ENCODE measurements at places on chromosomes 5 and 9.

GRCh38 chr5:108727236-108727650 lies 20.5 kb upstream of the FER start:
- DNase-seq: no peak

DNA sequence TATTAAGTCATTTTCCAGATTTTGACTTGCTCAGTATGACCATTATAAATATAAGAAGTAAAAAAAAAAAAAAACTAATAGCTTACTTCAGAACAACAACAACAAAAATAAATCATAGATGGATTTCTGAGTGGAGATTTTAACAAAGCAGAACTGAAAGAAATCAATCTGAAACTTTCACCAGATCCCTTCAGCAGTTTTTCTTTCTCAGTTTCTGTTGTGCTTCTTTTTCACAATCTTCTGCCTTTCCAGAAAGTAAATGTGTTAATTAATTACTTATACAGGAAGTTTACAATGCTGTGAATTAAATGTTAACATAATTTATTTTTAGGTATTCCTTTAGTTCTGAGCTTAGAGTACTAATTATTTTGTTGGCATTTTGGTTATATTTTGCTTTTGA lies 73.5 kb downstream of the CHSY3 start:
- no peak for DNase-seq

GRCh38 chr5:61055434-61056006 lies 106.7 kb downstream of the SMIM15 start:
- DNase-seq: no peak

DNA sequence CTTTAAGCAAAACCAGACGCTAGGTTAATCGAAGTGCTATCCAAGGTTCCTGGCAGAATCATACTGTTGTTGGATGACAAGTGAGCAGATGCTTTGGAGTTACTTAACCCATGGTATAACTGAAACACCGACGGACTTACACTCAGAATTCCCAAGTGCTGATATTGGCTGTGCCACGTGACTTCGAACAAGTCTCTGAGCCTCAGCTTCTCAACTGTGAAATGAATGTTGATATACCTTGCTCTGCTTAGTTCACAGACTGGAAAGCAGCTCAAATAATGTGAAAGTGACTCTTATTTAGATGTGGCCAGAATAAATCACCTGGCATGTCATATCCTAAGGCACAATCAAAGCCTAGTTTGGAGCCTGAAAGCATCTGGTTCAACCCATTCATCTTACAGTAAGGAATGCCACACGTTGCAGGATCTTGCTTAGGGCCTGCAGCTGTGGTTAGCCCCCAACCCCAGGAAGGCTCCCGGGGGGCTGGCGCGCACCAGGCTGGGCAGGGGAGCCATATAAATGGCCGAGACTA lies 759 bp downstream of the GEMIN5 start:
- DNase-seq: no peak

DNA sequence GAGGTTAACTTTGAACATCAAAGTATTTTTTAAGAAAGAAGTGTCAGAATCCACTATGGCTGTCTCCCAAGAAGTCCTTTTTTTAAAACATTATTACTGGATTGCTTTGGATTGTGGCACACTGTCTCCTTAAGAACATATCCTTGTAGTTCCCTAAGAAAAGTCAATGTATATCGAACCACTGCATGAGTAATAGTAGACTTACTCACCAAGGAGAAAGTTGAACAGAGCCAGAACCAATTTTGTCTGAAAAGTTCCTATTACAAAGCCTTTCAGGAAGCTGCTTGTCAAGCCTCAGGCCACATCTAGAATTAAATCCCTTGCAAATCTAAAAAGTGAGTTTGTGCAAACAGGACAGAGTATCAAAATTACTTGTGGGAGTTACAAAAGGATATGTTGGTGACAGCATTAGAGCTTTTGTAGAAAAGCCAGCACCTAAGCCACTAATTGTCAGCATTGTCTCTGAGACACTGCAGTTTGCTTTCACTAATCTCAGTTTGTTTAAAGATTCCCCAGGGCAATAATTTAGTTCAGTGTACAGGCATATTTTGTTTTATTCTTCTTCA lies 195.4 kb downstream of the MPDZ start:
- DNase-seq: no peak

GRCh38 chr5:128253880-128254279 lies 170.3 kb downstream of the SLC12A2 start:
- no peak for DNase-seq

- DNase-seq: no peak
Measured at GRCh38 chr9:69805962-69806515, 14.6 kb upstream of the CFAP95 start.

DNA sequence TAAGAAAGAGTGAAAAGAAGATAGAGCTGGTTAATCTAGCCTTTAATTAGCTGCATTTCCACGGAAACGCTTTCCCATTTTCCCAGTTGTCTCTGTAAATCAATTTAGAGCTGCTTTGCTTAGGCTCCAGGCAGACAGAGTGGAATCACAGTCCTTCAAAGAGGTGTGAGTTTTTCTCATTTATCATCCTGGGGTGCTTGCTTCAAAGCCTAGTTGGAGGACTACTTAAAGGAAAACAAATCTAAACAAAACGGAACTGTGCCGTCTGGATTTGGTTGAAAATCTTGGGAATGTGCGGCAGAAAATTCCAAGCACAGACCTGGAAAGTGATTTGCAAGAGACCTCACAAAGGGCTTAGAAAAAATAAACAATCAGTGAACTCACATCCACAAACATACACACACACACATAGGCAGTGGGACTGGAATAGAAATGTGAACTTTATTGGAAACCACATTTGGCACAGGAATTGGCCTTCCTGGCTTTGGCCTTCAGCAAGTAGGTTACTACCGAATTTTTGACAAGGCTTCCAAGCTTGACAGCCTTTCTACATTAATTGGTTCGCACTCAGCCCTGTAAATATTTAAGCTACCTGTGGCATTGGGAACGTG lies 235.2 kb upstream of the SLC24A2 start:
- DNase-seq: no peak

DNA sequence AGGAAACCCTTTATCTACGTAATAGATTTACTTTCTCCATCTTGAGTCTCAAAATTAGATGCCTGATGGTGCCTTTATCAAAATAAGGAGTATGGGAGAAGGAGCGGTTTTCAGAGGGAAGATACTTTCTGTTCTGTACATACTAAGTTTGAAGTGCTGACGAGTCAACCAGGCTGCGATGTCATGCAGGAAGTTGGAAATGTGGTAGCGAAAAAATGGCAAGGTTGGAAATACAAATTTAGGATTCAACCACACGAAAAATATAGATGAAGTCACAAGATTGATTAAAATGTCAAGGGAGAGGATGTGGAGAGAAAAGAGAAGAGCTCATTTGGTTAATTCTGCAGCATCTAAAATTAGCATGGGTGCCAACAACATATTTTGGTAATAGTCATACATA lies 129.5 kb downstream of the FOXD1 start:
- DNase-seq: no peak

- no peak for DNase-seq
Measured at GRCh38 chr9:94649100-94649819, 9.9 kb upstream of the FBP1 start.

DNA sequence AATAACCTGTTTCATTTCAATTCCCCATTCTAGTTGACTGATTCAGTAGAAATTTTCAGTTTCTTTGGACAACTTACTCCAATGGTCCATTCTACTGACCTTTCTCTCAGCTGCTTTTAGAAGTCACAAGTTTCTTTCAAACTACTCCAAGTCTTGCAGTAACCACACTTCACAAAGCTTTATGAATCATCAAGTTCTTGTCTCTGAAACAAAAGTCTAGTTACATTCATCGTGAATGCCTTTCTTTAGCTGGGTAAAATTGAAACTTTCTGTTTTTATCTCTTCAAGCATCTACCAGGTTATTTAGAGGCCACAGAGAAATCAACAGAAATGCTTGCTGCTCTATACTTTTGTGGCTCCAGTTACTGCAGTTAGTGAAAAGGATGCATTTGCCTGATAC lies 405.4 kb downstream of the TMEM232 start:
- DNase-seq: no peak

DNA sequence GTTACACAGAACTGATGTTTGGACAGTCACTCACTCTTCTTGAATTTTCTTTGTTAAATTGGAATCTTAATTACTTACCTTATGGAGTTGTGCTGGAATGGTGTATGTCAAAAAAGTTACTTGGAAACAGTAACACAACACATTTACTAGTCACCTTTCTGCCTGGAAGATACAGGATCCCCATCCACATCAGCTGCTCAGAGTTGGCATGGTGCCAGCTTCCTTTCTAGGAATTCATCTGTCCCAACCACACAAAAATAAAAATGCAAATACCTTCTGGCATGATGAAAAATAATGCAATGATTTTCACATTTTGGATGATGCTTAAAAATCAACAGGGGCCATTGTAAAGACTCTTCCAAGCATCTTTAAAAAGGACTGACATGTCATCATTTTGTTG lies 341.5 kb downstream of the TMEM38B start:
- no peak for DNase-seq

- no peak for DNase-seq
Measured at GRCh38 chr5:68369457-68370125, 154.0 kb downstream of the PIK3R1 start.

GRCh38 chr5:137665678-137666460 lies 70.0 kb downstream of the KLHL3 start:
- peak; percentile 4 for DNase-seq
